Activated CD8-positive, alpha-beta memory T cell treated with anti-CD3 and anti-CD28 coated beads for 1 hour (primary cell): ENCODE measurements at places on chromosomes 16 and 17.

DNA sequence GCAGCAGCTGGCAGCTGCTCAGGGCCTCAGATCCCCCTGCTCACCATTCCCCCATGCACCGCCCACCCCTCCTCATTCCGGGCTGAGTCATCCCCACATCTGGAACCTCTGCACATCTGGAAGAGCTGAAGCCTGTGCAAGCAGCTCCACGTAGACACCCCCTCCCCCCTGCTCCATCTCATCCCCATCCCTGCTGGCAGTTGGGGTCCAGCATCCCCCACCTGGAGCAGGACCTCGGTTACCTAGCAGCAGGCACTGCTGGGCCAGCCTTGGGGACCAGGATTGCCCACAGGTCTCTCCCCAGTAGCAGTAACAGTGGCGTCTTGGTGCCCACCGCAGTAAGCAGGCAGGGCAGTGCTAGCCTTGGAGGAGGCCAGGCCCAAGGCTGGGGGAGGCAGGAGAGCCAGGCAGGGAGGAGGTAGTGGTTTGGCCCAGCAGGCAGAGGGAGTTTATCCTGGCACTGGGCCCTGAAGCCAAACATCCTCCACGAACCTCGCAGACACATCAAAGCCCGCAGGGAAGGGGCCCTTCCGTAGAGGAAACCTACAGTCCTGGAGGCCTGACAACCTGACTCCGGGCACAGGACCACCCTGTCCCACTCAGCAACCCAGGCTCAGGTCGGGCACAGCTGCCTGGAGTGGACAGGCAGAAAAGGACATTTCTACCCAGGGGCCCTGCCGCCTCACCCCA, 7.7 kb upstream of the TMEM92 start:
- no peak for DNase-seq

- DNase-seq = no peak
Observed at GRCh38 chr16:86387468-86388440, 122.6 kb upstream of the FOXF1 start.

GRCh38 chr17:50586421-50587247, 26.1 kb downstream of the CACNA1G start:
- DNase-seq = no peak

DNA sequence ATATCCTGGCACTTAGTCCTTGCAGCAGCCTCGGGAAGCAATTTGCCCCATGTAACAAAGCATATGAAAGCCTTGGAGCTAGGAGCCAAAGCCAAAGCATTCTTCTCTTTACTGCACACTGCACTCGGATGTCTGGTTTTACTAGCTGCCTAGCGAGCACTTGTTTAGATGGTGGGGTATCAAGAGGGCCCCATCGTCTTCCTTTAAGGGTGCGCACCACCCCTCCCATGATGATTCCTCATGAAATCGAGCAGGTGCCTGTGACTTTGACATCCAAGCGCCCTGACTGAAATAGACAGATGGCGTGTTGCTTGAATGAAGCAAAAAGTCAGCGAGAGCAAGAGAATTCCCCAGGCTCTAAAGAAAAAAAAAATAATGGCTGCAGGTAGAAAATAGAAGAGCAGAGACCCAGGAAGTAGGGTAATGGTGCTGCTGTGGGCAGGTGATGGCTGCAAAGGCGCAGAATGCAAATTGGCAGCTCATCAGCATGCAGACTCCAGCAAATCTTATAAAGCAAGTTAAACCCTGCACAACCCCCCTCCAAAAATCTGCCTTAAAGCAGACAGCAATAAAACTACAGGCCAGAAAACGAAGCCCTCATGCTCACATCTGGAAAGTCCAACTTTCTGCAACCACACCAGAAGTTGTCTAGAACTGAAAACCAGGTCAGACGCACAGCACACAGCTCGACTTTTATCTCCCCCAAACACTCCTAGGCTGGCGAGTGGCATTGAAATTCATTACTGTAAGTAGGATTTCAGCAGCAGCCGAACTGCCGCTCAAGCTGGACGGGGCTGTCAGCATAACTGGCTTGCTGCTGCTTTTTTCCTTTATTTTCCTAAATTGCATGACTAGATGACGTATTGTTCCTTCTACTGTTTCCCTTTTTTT, 384.3 kb downstream of the RBFOX1 start:
- DNase-seq = no peak

DNA sequence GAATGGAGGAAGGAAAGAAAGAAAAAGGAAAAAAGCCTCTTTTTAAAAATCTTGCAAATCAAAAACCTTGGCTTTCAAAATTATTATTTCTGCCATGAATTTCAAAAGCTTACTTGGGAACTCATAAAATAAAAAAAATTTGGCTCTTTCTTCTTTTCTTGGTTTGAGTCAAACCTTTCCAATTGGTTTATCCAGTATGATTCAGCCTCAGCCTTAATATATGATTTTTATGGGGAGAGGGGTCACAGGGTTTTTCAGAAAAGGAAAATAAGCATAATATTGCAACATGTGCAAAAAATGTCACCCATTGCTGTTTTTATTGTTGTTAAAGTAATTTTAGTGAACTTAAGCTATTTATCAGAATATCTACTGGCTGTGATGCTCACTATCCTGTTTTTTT, 31.2 kb upstream of the HAPSTR1 start:
- DNase-seq = no peak

DNA sequence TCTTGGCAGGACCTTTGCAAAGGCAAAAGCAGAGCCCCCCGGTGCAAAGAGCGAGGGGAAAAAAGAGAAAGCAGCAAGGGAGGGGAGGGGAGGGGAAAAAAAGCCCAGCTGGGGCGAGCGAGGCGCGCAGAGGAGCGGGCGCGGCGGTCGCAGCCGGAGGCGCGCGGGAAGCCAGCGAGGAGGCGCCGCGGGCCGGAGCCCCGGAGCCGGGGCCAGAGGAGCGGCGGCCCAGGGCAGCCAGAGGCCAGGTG, 129 bp downstream of the IRX5 start:
- DNase-seq = no peak

- no peak for DNase-seq
Observed at GRCh38 chr17:44801880-44802279, 28.2 kb downstream of the GJC1 start.

DNA sequence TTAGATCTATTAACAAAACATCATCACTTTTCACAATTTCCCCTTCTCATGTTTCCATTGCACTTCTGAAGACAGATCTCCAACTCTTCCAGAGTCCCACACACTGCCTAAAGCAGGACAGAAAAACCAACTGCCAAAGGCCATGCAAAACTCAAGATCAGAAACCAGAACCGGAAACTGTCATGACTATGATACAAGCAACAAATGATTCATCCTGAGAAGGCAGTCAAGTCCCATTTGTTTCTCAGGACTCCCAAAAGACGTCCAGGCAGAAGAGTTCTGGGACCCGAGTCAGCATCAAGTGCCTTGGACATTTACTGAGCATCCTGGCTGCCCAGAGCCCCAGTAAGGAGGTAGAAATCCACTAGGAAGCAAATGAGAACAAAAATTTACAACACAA, 38.8 kb downstream of the ERN1 start:
- DNase-seq = no peak

GRCh38 chr16:22317625-22318024, 20.4 kb downstream of the POLR3E start:
- no peak for DNase-seq

- DNase-seq = no peak
Observed at GRCh38 chr16:4588386-4588785, 26.3 kb downstream of the UBALD1 start.

DNA sequence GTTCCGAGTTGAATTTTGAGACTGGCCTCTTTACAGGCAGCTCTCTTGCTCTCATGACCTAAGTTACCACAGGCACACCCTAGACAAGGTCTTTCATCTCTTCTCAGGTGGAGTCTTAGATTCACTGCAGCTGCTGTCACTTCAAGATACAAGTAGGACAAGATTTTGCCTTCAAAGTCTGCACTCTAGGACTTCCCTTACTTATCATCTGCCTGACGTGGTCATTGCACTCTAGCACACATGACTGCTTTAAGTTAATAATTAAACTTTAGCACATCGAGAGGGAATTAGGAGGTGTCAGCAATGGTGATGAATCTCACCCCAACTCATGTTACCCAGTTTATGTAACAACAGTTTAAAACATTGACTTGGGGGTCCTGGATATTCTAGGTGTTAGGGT, 25.6 kb downstream of the RNF135 start:
- no peak for DNase-seq

DNA sequence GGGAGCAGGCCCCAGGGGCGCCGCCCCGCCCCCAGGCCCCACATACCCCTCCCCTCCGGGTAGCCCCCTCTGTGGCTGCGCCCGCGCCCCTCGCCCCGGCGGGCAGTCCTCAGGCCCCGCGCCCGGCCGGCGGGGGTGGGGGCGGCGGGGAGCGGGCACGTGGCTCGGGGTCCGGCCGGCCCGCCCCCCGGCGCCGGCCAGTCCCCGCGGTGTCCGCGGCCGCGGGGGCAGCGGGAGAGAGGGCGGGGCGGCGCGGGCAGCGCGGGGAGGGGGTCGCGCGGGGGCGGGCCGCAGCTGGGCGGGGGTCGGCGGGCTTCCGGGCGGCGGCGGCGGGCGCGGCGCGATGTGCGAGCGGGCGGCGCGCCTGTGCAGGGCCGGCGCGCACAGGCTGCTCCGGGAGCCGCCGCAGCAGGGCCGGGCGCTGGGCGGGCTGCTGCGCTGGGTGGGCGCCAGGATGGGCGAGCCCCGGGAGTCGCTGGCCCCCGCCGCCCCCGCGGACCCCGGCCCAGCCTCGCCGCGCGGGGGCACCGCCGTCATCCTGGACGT, 335 bp downstream of the NECAB2 start:
- no peak for DNase-seq

GRCh38 chr17:66675991-66676371, 158.9 kb upstream of the CACNG5 start:
- no peak for DNase-seq

DNA sequence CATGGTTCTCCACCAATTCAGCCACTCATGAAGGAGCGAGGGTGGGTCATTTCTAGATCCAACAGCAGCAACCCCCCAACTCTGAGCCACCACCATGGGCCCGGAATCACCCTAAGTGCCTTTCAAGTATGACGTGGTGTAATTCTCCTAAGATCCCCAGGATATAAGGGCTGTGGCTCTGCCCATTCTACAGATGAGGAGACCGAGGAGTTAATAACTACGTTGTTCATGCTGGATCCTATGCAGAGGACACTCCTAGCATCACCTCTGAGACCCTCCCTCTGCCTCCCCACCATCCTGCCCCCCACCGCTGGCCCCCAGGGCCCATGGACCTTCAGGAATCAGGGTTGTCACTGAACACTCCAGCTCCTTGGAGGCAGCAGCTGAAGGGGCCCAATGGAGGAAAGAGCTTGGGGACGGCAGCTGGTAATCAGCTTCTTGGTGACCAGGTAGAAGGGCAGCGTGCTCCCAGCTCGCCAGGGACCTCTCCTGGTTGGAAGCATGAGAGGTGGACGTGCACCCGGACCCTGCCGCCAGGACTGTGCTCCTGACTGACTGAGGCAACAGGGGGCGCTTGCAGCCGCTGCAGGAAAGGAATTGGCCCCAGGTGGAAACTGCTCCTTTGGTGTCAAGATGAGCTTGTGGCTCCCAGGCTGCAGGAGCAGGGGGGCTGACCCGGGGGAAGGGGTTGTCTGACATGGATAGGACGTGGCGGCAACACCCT, 28.2 kb upstream of the CACNG1 start:
- DNase-seq = no peak

DNA sequence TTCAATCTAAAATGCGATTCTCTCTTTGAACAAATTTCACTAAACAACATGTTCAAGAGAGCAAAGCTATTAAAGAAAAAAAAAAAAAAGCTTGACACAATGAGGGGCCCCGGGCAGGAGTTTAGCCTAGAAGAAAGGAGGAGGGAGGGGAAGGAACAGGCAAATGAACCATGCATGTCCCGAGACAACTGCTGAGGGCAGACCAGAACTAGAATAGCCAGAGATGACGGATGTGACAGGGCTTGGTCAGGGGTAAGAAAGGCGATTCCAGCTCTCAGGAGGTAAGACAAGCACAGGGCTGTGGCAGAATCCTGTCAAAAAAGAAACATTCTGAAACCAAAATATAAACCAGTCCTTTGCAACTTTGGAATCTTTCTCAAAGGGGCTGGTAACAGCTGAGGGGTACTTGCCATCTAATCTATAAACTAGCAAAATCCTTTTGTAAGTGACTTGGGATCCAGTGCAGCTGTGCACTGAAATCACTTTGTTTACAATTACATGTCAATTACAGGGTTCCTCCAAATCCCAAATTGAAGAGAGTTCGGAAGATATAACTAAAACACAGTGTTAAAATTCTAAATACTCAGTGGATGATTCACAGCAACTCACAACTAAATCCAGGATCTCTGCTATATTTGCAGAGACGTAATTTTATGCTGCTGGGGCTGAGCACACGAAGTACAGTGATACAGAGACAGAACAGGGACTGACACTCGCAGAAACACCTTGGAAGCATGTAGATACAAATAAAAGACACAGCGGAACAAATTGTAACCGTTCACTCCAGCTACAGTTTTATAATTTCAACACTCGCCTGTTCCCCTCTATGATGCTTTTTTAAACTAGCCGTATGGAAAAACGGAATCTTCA, 567.4 kb upstream of the ZFHX3 start:
- DNase-seq = no peak

DNA sequence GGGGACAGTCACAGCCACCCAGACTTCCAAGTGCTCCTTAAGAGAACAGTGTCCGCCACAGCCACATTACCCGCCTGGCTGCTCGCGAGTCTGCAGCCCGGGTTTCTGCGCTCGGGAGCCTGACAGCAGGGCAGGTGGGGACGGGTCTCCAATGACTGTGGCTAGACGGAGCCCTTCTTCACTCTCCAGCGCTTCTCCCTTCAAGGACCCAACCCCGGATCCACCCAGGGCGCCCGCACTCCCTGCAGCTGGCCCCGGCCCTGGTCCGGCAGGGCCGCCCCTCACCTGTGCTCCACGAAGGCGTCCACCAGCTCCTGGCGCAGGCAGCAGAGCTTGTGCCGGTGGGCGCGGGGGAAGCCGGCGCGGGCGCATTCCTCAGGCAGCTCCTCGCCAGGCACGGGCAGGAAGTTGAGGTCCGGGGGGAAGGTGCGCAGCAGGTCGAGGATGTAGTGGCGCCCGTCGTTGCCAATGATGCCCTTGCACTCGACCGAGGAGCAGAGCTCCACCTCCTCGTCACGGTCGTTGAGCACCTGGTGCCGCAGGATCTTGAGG, 13.9 kb downstream of the CLUH start:
- no peak for DNase-seq

GRCh38 chr17:10021272-10021984, 116.4 kb upstream of the RCVRN start:
- no peak for DNase-seq

DNA sequence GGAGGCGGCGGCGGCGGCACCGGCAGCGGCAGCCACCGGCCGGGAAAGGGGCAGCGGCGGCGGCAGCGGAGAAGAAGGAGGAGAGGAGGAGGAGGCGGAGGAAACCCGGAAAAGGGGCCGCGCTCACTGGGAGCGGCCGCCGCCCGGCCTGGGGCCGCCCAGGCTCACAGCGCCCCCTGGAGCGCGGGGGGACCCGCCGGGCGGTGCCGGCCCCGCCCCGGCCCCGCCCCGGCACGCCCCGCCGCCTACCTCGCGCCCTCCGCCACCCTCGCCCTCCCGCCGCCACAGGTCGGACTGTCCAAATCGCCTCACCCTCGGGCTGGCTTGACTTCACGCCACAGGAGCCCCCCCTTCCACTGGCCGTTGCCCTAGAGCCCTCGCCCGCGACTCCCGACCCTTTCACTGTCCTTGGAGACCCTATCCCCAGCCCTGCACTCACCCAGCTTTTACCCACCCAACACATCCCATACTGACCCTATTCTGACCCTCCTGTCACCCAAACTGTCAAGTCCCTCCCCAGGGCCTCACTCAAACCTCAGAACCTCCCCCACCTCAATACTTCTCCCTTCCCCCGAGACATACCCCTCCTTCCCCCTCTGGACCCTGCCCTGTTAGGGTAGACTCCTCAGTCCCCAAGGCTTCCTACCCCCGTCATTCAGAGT, at the start of gene CSNK2A2:
CSNK2A2 (minus strand) TSS at position 85 of the 662 bp plus-strand sequence. CDS start 370 bp downstream, outside the sequence.
- peak; percentile 72 for DNase-seq

GRCh38 chr17:8857919-8858318, 9.6 kb downstream of the PIK3R6 start:
- no peak for DNase-seq
